Testis (tissue), 5 donors: ENCODE measurements at places on chromosomes 2 and 18. TPM values are rescaled to one million over a fixed set of nuclear protein-coding genes. Genes with fewer than 3 reads are reported as not detected.

DNA sequence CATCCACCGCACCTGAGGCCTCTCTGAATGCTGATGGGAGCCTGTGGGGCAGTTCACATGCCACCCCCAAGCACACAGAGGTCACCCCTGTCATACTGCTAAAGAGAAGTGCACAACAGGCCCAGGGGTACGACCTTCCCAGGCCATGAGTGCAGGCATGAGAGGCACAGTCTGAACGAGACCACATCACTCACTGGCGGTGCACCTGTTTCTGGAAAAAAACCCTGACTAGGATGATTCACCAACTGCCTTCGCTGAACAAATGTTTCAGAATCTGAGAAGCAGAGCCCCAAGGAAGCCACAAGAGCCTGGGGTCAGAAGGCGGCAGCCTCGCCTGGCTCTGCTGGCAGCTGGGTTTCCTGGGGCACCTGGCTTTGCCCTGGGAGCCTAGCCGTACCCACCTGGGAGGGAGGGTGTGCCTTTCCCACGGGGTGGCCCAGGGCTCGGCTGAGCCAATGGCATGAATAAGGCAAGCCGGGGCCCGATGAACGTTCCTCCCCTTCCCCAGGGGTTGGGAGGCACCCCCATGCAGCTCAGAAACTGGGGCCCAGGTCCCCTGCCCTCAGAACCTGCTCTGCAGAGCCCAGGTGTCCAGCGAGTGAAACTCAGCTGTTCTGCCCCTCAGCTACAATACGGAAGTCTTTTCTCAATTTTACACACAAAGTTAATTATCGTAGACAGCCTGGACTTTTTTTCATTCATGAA is 73.8 kb downstream of the HDAC4 start:
- H3K4me3 ChIP-seq, result no peak overlapping the region
- peak overlapping the region; percentile 89 for H3K27ac ChIP-seq
- no peaks in the 10 kb centered on the region for H3K36me3 ChIP-seq
- H3K4me1 ChIP-seq, result peaks cover 31% of the 10 kb centered on the region

RPRD1A gene
- 104 TPM for total RNA-seq

TPGS2 gene
- total RNA-seq, result 338 TPM

- no peaks in the 10 kb centered on the region for H3K27me3 ChIP-seq
- no peak overlapping the region for H3K4me3 ChIP-seq
- DNase-seq, result no peak
- no peak overlapping the region for H3K27ac ChIP-seq
Observed at GRCh38 chr2:205477016-205477705, 205.1 kb upstream of the NRP2 start.

KLHL30 gene
- total RNA-seq, result 0.37 TPM

DNA sequence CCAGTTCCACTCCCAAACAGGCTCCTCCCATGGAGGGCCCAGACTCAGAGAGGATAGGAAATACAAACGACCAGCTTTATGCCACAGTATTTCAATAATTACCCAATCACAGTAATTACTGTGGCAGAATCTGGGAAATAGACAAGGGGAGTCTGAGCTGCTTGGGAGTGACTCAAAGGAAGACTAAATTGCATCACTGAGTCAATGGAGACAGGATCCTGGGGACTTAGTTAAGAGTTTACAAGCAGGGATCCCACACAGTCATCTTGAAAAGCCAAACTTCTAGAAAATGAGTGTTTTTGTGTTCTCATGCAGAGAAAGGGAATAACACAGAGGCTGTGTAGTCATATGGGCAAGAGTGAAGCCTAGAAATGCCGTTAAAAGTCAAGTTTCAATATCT is 1142.1 kb downstream of the CNTNAP5 start:
- H3K27me3 ChIP-seq, result no peaks in the 10 kb centered on the region
- no peak overlapping the region for H3K4me3 ChIP-seq
- no peaks in the 10 kb centered on the region for H3K36me3 ChIP-seq
- no peak for DNase-seq
- H3K27ac ChIP-seq, result no peak overlapping the region
- H3K4me1 ChIP-seq, result no peaks in the 10 kb centered on the region

HOXD13 gene
- 0.31 TPM for total RNA-seq

GRCh38 chr2:101720732-101721131 is 23.2 kb downstream of the MAP4K4 start:
- H3K27me3 ChIP-seq, result no peaks in the 10 kb centered on the region
- peaks cover 7% of the 10 kb centered on the region for H3K4me1 ChIP-seq
- no peaks in the 10 kb centered on the region for H3K36me3 ChIP-seq
- no peak overlapping the region for H3K27ac ChIP-seq

GRCh38 chr2:96739076-96739632 is 710 bp downstream of the LMAN2L start:
- H3K4me1 ChIP-seq, result peaks cover 8% of the 10 kb centered on the region
- H3K36me3 ChIP-seq, result no peaks in the 10 kb centered on the region
- no peak for DNase-seq
- H3K27me3 ChIP-seq, result no peaks in the 10 kb centered on the region
- H3K27ac ChIP-seq, result peak overlapping the region; percentile 85

AKAIN1 gene
- total RNA-seq, result not detected

PLEKHH2 gene
- 80.2 TPM for total RNA-seq

YES1 gene
- total RNA-seq, result 228 TPM

DNA sequence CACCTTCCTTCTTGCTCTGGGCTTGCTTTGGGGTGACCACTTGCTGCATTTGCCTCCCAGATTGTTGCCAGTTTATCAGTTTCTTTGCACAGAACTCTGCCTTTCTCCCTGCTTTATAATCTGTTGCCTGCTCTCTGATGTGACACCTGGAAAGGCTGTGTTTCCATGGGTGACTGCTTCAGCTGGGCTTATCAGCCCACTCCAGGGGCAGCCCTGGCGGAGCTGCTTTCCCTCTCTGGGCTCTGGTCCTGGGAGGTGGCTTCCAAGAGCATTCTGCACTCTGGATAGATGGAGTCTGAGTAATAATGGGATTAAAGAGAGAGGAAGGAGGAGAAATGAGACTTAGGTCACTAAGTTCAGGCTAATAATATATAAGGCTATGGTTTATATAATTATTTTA is 352.7 kb downstream of the TSN start:
- no peaks in the 10 kb centered on the region for H3K27me3 ChIP-seq
- no peak for DNase-seq
- H3K4me3 ChIP-seq, result no peak overlapping the region
- no peaks in the 10 kb centered on the region for H3K4me1 ChIP-seq

DNA sequence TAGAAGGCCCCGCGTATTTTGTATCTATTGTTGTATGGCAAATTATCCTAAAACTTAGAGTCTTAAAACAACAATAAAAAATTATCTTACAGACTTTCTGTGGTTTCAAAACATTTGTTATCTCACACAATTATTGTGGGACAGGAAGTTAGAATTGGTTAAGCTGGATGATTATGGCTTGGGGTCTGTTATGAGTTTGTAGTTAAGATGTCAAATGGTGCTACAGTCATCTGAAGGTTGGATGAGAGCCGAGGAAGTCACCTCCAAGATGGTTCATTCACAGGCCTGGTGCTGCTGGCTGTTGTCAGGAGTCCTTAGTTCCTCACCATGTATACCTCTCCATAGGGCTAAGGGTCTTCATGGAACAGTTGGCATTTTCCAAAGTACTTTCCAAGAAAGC is 175.6 kb upstream of the FANCL start:
- no peaks in the 10 kb centered on the region for H3K4me1 ChIP-seq
- DNase-seq, result no peak
- H3K27ac ChIP-seq, result no peak overlapping the region
- H3K27me3 ChIP-seq, result no peaks in the 10 kb centered on the region
- no peaks in the 10 kb centered on the region for H3K36me3 ChIP-seq

- no peaks in the 10 kb centered on the region for H3K27me3 ChIP-seq
- no peak overlapping the region for H3K27ac ChIP-seq
Observed at GRCh38 chr2:223976635-223977226, 19.5 kb downstream of the MRPL44 start.

DNA sequence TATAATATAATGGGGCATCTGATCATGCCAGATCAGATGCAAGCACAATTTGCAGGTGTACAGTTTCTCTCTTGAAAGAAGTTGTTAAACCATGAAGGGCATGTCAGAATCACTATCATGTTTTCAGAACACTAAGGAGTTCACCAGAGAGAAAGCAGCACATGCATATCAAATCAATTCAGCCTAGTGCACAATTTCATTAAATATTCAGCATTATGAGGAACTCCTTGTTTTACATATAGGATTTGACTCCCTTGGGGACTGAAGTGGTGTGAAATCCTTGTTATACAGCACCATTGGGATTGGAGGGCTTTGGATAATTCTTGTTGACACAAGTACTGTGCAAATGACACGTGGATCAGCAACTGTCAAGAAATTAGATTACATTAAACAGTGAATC is 562.1 kb upstream of the KLHL29 start:
- no peaks in the 10 kb centered on the region for H3K4me1 ChIP-seq
- H3K27ac ChIP-seq, result no peak overlapping the region

DNA sequence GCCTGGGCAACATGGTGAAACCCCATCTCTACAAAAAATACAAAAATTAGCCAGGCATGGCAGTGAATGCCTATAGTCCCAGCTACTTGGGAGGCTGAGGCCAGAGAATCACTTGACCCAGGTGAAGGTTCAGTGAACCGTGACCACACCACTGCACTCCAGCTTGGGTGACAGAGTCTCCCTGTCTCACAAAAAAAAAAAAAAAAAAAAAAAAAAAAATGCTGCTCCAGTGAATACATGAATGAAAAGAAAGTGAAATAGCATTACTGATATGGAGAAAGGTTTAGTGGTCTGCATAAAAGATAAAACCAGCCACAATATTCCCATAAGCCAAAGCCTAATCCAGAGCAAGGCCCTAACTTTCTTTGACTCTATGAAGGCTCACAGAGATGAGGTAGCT is 44.5 kb downstream of the METTL8 start:
- H3K4me1 ChIP-seq, result no peaks in the 10 kb centered on the region
- no peak overlapping the region for H3K4me3 ChIP-seq
- DNase-seq, result no peak
- H3K36me3 ChIP-seq, result no peaks in the 10 kb centered on the region
- H3K27me3 ChIP-seq, result no peaks in the 10 kb centered on the region
- H3K27ac ChIP-seq, result no peak overlapping the region

- no peak overlapping the region for H3K4me3 ChIP-seq
- no peaks in the 10 kb centered on the region for H3K4me1 ChIP-seq
- no peaks in the 10 kb centered on the region for H3K36me3 ChIP-seq
- H3K27ac ChIP-seq, result no peak overlapping the region
- no peak for DNase-seq
Observed at GRCh38 chr2:129239141-129239540, 740.3 kb upstream of the RAB6C start.

PRKAG3 gene
- 0.25 TPM for total RNA-seq

DNA sequence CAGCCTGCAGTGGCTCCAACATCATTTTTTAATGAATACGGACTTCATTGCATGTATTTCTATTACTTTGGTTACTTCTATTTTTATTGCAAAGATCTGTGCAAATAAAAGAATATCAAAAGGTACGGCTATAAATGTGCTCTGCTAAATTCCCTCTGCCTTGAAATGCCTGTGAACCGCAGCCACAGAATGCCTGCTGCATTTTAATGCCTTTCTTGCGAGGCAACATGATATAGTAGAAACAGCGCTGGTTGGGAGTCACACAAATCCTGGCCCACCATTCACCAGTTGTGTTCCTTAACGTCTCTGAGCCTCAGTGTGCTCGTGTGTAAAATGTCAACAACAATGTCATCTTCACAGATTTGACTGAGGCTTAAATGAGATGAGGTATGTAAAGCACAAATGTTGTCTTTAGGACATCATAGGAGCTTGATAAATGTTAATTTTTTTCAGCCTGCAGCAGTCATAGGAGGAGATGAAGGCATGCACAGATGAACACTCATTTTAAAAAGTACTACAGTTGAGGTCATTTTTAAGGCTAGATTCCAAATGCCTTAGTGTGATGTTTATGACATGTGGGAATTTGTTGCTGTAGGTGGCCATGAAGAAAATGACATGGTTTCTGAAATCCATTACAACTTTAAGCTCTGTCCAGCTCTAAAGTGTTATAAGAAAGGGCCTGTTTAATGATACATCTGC is 187.6 kb upstream of the NRP2 start:
- no peaks in the 10 kb centered on the region for H3K36me3 ChIP-seq
- H3K27me3 ChIP-seq, result no peaks in the 10 kb centered on the region
- no peak overlapping the region for H3K27ac ChIP-seq
- H3K4me1 ChIP-seq, result no peaks in the 10 kb centered on the region
- H3K4me3 ChIP-seq, result no peak overlapping the region
- no peak for DNase-seq

- H3K4me1 ChIP-seq, result no peaks in the 10 kb centered on the region
- no peaks in the 10 kb centered on the region for H3K27me3 ChIP-seq
- no peak overlapping the region for H3K27ac ChIP-seq
- H3K4me3 ChIP-seq, result no peak overlapping the region
- H3K36me3 ChIP-seq, result no peaks in the 10 kb centered on the region
- no peak for DNase-seq
Observed at GRCh38 chr2:215422676-215423075, 13.2 kb downstream of the FN1 start.

DNA sequence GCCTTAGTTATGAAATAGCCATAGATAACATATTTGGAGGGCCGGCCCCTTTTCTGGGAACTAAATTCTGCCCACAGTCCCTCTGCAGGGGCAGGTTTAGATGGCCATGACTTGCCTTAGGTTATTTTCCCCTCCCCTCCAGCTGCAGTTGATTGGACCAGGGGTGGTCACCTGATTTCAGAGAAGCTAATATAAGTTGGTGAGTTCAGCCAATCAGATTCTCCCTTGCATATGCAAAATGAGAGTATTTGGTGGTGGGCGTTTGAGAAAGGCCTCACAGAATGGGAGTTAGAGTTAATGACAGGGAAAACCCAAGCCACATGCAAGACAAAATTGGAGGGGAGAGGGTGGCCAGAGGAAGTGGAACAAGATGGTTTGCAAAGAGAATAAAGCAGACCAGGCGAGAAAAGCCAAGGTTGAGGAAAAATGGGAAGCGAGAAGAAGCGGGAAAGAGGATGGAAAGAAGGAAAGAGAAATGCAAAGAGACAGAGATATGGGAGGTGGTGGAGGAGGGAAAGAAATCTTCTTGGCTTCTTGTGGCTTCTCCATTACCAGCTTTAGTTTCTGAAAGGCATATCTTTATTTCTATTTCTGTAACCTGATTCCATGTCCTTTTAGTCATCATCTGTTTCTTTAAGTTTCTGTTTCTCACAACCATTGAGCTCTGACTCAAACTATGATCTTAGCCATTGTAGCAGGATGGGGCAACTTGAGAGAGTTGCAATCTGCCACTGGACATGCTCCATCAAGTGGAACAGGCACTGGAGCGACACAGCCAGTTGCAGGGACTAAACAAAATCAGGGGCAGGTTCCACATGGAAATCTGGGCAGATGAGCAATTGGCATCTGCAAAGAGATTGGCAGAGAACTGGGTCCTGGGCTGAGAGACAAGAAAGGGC is 108.1 kb upstream of the SIX3 start:
- no peaks in the 10 kb centered on the region for H3K27me3 ChIP-seq
- H3K36me3 ChIP-seq, result no peaks in the 10 kb centered on the region
- H3K4me3 ChIP-seq, result no peak overlapping the region
- no peaks in the 10 kb centered on the region for H3K4me1 ChIP-seq
- H3K27ac ChIP-seq, result no peak overlapping the region
- DNase-seq, result peak; percentile 26

NCKAP5 gene
- 7.6 TPM for total RNA-seq

DPP4 gene
- total RNA-seq, result 1.2 TPM

- no peaks in the 10 kb centered on the region for H3K36me3 ChIP-seq
- peak; percentile 67 for DNase-seq
- no peak overlapping the region for H3K4me3 ChIP-seq
- peaks cover 33% of the 10 kb centered on the region for H3K4me1 ChIP-seq
Observed at GRCh38 chr2:176494949-176495353, 225.7 kb downstream of the MTX2 start.

- peak; percentile 66 for DNase-seq
- no peak overlapping the region for H3K4me3 ChIP-seq
- no peaks in the 10 kb centered on the region for H3K27me3 ChIP-seq
- no peak overlapping the region for H3K27ac ChIP-seq
Observed at GRCh38 chr2:109715313-109715805, 78.7 kb upstream of the RGPD5 start.

SMAD7 gene
- 14.6 TPM for total RNA-seq
